ENCODE measurements at places on chromosomes 7 and 10. TPM values are rescaled to one million over a fixed set of nuclear protein-coding genes. Genes with fewer than 3 reads are reported as not detected.

Gene SMKR1
- total RNA-seq: 0.49 TPM

Gene CRYGN
- total RNA-seq: not detected

Gene ZEB1
- total RNA-seq: 10.3 TPM

Gene OGDHL
- total RNA-seq: 1.0 TPM

Gene ACTR3C
- total RNA-seq: 22.8 TPM

Gene OR13A1
- not detected for total RNA-seq

Gene TAS2R4
- total RNA-seq: 2.4 TPM

Gene CAMK2B
- not detected for total RNA-seq

Gene C7orf57
- total RNA-seq: 0.24 TPM

Gene HSPA14
- total RNA-seq: 22.9 TPM

Gene OTUD1
- total RNA-seq: 8.0 TPM

Gene KCNH2
- 0.66 TPM for total RNA-seq

Gene OAT
- total RNA-seq: 53.0 TPM

Gene TEX36
- not detected for total RNA-seq

Gene GPR26
- not detected for total RNA-seq

Gene ZC3HAV1L
- 15.0 TPM for total RNA-seq

Gene SVOPL
- 1.5 TPM for total RNA-seq

Gene TECPR1
- 13.2 TPM for total RNA-seq

Gene PDK4
- 6.5 TPM for total RNA-seq

Gene ACHE
- total RNA-seq: 11.3 TPM

Gene LIPJ
- total RNA-seq: not detected

Gene AGR3
- total RNA-seq: 11.0 TPM

Gene BHLHA15
- 1.8 TPM for total RNA-seq

Gene IMPDH1
- total RNA-seq: 57.3 TPM

Gene CTAGE8
- total RNA-seq: 4.3 TPM

Gene CPA2
- not detected for total RNA-seq

Gene PTN
- 0.54 TPM for total RNA-seq

Gene RNLS
- 7.1 TPM for total RNA-seq

Gene GPR15LG
- total RNA-seq: not detected

Gene SPDYE16
- not detected for total RNA-seq

Gene TRIM56
- 62.6 TPM for total RNA-seq

Gene PTPRN2
- 1.9 TPM for total RNA-seq

Gene EMX2
- total RNA-seq: not detected

Gene THNSL1
- total RNA-seq: 7.0 TPM
